GM12878 (cell line): ENCODE measurements at places on chromosomes 2 and 18. TPM values are rescaled to one million over a fixed set of nuclear protein-coding genes. Genes with fewer than 3 reads are reported as not detected.
A peak's percentile ranks its signal among the peaks of the same experiment; 100 is the strongest.

DNA sequence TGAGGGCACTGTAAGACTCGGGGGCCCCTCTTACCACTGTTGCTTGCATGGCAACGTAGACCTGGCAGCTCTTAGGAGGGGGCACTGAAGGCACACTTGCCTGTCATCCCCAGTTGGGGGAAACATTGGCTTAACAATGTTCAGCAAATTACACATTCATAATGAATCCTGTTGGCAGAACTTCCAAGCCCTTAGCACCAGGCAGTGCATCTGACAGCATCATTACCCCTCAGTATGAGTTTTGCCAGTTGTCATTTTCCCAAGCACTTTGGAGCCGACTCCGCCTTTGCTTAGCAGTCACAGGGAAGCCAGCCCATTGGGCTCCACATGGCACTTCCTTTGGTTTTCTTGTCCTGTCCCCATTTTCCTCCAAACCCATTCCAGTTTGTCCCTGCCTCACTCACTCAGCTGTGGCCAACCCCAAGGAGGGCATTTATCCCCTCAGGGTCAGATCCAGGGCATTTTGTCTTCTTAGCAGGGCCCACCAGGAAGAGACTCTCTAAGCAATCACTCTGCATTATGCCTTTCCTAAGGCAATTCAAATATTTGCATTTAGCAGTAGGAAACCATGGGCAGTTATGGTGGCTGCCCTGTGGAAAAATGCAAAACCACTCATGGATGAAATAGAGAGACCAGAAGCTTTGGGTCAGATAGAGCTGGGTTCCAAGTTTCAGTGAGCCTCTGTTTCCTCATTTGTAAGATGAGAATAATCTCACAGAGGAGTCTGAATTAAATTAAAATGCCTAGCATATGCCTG, 73.9 kb downstream of the VSNL1 start:
- no peak overlapping the region for H3K27ac ChIP-seq
- no peak for DNase-seq
- no peaks in the 10 kb centered on the region; the same call in 1 of the 2 replicates for H3K27me3 ChIP-seq
- H3K36me3 ChIP-seq, result no peaks in the 10 kb centered on the region
- no peak overlapping the region for H3K4me3 ChIP-seq

- no peaks in the 10 kb centered on the region for H3K36me3 ChIP-seq
- no peak overlapping the region for H3K4me3 ChIP-seq
- H3K27ac ChIP-seq, result no peak overlapping the region
Observed at GRCh38 chr2:27807476-27807875, 36.0 kb downstream of the MRPL33 start.

DNA sequence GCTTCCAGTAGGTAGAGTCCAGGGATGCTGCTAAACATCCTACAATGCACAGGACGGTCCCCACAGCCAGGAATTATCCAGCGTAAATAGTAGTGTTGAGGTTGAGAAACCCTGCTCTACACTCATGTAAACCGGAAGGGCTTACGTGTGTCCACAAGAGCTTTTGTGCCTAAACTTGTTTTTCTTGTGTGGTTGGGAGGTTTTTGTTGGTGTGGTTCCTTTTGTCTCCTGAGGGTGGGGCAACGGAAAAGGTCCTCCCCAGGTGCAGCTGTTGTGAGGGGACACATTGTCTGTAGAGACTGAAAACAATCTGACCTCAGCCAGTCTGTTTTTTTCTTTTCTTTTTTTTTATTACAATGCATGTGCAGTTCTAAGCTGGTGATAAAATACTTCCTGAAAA, 72.7 kb upstream of the MGAT5 start:
- peak; percentile 49 for DNase-seq
- no peaks in the 10 kb centered on the region for H3K27me3 ChIP-seq
- H3K27ac ChIP-seq, result peak overlapping the region; percentile 61
- peaks cover 12% of the 10 kb centered on the region; the same call in 1 of the 2 replicates for H3K36me3 ChIP-seq
- H3K4me1 ChIP-seq, result peaks cover 27% of the 10 kb centered on the region

DNA sequence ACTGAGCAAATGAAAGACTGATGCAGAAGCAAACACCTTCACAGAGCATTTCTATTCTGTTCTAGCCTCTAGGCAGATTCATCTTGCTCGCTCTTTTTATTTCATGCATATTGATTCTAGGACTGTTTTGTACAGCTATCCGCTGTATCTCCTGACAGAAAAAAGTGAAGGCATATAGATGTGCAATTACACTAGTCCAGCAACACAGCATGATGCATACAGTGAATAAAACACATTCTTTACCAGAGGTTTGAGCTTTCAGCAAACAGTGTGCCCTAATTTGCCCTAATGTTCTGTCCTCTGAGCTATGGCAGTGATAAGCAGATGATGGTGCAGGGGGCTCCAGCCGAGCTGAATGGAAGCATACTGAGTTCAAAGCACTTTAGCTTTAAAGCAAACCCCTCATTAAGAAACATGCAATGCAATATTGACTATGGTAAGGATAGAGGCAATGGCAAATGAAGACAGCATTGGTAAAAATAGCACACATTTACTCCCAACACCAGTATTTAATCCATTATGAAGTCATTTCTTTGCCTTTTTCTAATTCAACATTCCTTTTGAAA, 141.2 kb upstream of the RGPD4 start:
- no peak overlapping the region for H3K4me3 ChIP-seq
- no peaks in the 10 kb centered on the region for H3K4me1 ChIP-seq
- H3K36me3 ChIP-seq, result no peaks in the 10 kb centered on the region

DNA sequence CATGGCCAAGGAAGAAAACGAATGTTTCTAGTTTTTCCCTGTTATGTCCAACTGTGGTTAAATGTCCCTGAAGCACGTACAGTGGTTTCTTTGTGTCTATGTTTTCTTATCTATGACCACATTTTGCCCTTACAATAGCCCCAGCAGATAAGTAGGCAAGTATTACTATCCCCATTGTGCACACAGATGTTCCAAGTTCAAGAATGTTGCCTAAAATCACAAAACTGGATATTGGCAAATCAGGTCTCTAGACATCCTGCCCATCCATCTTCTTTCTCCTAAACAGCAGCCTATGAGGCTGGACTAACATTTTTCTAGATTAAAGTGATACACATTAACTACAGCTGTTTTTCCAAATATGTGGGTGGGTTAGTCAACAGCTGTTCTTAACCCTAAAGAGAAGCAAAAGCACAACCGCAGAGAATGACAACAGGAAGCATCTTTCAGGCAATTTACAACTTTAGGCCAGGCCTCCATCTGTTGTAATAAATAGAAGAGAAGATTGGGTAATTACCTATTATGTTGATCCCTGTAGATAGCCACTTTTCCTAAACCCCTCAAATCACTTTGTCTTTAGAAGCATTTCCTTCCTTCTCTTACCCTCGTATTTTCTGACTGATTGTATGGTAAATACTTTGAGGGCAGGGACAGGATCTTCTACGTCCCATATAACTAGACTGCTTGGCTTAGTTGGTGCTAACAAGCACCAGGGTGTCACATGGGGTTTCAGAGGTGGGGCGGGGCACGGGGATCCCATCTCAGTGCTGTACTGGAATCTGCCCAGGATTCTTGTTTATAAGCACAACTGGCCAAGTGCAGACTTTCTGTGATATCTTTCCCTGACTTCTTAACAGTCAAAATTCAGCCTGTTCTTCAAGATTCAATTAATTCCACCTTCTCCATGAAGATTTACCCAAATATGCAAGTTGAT, 132.1 kb upstream of the SETBP1 start:
- no peak for DNase-seq
- H3K4me3 ChIP-seq, result no peak overlapping the region
- H3K27me3 ChIP-seq, result no peaks in the 10 kb centered on the region
- no peaks in the 10 kb centered on the region for H3K4me1 ChIP-seq
- no peak overlapping the region for H3K27ac ChIP-seq

Gene TTN
- 7.5 and 9.0 TPM in 2 replicates for total RNA-seq

GRCh38 chr2:241741016-241741415, 6.6 kb downstream of the D2HGDH start:
- H3K36me3 ChIP-seq, result peaks cover 2% of the 10 kb centered on the region
- H3K27me3 ChIP-seq, result no peaks in the 10 kb centered on the region
- H3K4me3 ChIP-seq, result no peak overlapping the region
- no peak for DNase-seq
- H3K4me1 ChIP-seq, result peaks cover 8% of the 10 kb centered on the region; the same call in 1 of the 2 replicates
